Ovary (tissue), 10 donors: ENCODE measurements at places on chromosomes 3 and 15. TPM values are rescaled to one million over a fixed set of nuclear protein-coding genes. Genes with fewer than 3 reads are reported as not detected.

The PPP4R2 gene
- 20.5 TPM for polyA plus RNA-seq

The AMT gene
- 23.7 TPM for polyA plus RNA-seq

The NOX5 gene
- polyA plus RNA-seq = 1.1 TPM

The CPEB1 gene
- 5.4 TPM for polyA plus RNA-seq

The KBTBD8 gene
- polyA plus RNA-seq = 0.55 TPM

The SERPINI2 gene
- polyA plus RNA-seq = not detected

The TNFAIP8L3 gene
- polyA plus RNA-seq = 11.6 TPM

The CPB1 gene
- polyA plus RNA-seq = 5.0 TPM

The EAF2 gene
- 2.3 TPM for polyA plus RNA-seq

The KIF7 gene
- polyA plus RNA-seq = 1.5 TPM

The ATP13A3 gene
- 13.7 TPM for polyA plus RNA-seq

The ACSBG1 gene
- polyA plus RNA-seq = 0.30 TPM

The WNT7A gene
- polyA plus RNA-seq = not detected

The GMNC gene
- polyA plus RNA-seq = 0.10 TPM
